ENCODE measurements at places on chromosomes 5 and 9. TPM values are rescaled to one million over a fixed set of nuclear protein-coding genes. Genes with fewer than 3 reads are reported as not detected.

The NME5 gene
- 1.5 TPM for total RNA-seq

The EDIL3 gene
- total RNA-seq, result 117 TPM

The CYLC2 gene
- total RNA-seq, result not detected

The LRRTM2 gene
- 0.09 TPM for total RNA-seq

The AGPAT2 gene
- total RNA-seq, result 28.8 TPM

The FKBP15 gene
- 25.5 TPM for total RNA-seq

The SOHLH1 gene
- not detected for total RNA-seq

The CAVIN4 gene
- total RNA-seq, result 0.51 TPM

The C5orf52 gene
- total RNA-seq, result not detected

The FAT2 gene
- not detected for total RNA-seq
